GM19239 (cell line): ENCODE measurements at places on chromosomes 4 and X.

DNA sequence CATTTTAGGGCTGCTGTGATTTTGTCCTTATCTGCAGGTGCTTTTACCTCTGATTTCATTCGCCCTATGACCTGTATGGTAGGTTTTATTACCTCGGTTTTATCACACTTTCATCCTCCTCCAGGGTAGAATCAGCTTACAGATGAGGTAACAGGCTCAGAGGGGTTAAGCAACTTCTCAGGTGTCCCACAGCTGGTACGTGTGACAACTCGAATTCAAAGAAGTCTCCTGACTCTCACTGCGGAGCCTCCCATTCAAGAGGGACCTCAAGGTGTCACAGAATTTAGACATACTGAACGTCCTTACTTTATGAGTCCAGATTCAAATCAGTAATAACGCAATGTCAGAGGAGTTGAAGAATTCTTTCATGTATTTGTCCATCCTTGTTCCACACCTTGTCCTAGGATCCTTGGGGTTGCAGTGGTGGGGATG is 12.5 kb upstream of the KIAA0232 start:
- no peak for DNase-seq

DNA sequence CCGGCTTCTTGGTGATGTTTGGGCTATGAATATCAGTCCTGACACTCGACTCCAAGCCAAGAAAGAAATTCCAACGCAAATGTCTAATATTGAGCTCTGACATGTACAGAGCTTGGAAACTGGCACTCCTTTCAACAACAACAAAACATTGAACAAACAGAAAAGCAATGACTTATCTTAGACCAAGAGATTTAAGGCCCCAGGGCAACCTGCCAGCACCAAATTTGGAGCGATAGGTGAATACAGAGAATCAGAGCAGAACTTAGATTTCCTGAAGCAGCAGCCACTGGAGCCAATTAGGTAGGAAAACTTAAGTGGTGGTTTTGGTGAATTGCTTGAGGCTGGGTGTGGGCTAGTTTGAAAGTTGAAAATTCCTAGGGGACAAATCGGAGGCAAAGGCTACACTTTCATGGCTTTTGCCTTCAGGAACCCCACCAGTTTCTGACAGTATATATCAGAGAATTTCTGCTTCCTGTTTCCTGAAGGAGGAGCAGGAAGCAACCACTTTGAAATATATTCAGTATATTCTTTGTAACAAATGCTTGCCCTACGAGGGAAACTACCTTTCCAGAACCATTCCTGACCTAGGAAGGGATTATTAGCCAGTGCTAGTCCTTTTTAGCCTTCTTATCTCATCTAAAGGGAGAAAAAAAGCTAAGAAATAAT is 10.1 kb upstream of the FMR1 start:
- DNase-seq, result no peak

- DNase-seq, result no peak
Measured at GRCh38 chr4:80079255-80079923, 6.4 kb upstream of the ANTXR2 start.

DNA sequence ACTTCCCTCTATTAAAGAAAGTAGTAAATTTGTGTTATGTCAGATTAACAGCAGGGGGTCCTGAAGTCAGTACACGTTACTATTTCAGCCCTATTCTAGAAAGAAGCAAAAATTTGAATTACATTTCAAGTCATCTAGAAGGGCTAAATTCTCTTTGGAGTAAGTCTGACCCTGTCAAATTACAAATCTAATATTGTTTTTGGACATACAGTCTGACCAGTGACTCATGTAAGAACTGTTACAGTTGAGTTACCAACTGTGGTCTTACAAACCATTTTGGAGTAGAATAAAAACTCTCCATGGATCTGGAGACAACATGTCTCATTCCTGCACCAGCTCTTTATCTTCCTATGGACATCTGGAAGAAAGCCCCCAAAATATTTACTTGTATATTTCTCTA is 36.0 kb upstream of the GYPA start:
- no peak for DNase-seq

DNA sequence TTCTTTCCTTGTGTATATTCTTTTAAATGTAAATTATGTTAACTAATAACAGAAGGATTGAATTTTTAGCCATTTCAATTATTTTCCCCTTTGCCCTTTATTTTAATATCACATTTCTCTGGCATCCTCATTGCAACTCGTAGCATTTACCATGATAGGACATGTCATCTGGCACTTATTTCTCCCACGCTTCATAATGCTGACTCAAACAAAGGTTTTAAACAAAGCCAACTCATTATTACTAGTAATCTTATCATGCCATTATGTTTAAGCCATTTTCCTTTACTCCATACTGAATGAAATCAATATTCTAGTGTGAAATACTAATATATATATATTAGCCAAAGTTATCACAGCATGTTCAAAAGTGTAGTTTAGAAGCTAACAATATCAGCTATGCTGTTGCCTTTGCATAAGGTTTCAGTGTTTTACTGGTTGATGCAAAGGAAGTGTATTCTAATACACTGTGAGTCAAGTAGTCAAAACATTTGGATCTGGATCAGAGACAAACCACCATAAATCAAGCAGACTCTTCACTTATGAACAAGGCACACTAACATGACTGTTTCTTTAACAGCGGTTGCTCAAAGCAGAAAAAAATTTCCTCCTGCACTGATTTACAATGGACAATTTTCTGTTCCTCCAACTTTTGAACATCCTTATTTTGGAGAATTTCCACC is 281.6 kb downstream of the SLC7A11 start:
- DNase-seq, result no peak

DNA sequence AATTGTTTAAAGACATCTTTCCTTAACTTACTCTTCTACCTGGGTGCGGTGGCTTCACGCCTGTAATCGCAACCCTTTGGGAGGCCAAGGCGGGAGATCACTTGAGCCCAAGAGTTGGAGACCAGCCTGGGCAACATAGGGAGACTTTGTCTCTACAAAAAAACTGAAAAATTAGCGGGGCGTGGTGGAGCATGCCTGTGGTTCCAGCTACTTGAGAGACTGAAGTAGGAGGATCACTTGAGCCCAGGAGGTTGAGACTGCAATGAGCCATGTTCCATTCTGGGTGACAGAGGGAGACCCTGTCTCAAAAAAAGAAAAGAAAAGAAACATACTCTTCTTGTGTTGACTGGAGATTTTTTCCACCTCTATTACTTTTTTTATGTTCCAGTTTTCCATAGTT is 181.9 kb downstream of the RAPGEF2 start:
- DNase-seq, result no peak

GRCh38 chr4:40462326-40462725 is 127.2 kb downstream of the CHRNA9 start:
- DNase-seq, result no peak

DNA sequence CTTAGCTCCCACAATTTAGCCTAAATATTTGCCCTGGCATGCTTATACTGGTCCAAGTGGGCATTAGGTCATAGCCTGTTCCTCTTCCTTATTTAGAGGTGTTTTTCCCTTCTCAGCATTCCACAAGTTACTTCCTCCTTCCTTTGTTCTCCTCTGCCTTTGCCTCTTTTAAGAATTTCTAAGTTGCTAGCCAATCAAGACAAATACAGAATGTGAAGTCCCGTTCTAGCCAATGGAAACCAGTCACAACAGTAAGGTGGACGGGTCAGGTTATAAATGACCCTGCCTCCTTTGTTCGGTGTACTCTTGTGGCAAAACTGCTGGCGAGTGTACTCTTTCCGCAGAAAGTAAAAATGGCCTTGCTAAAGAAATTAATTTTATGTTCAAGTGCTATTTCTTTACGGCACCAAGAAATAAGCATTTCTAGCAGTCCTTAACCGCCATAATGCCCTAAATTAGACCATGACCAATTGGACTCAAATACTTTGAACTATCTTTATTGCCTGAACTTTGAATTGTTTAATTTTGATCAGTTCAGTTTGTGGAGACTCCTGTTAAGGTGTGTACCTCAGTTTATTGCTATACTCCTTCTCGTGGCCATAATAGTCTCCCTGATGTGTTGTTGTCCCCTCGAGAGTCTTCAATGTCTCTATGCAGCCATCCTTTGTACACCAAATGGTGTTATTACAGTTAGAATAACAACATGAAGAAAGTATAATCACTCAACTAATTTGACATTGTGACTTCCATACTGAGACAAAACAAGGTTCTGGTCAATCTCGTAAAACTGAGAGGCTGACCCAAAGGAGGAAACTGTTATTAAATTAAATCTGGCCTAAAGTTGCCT is 1.6 kb upstream of the HADH start:
- no peak for DNase-seq

GRCh38 chr4:130393642-130394041 is 1297.7 kb downstream of the C4orf33 start:
- no peak for DNase-seq
